Endothelial cell of coronary artery (primary cell): ENCODE measurements at places on chromosomes 7 and 10. TPM values are rescaled to one million over a fixed set of nuclear protein-coding genes. Genes with fewer than 3 reads are reported as not detected.

The SNX10 gene
- 0.19 and 0.54 TPM in 2 replicates for total RNA-seq

The CYP2C9 gene
- not detected in 2 replicates for total RNA-seq

The DNAJC12 gene
- total RNA-seq, result 0.45 and 0.56 TPM in 2 replicates

The ASZ1 gene
- total RNA-seq, result not detected in 2 replicates

The WIPF3 gene
- total RNA-seq, result not detected in 2 replicates
